ENCODE measurements at places on chromosomes 5 and 9.

DNA sequence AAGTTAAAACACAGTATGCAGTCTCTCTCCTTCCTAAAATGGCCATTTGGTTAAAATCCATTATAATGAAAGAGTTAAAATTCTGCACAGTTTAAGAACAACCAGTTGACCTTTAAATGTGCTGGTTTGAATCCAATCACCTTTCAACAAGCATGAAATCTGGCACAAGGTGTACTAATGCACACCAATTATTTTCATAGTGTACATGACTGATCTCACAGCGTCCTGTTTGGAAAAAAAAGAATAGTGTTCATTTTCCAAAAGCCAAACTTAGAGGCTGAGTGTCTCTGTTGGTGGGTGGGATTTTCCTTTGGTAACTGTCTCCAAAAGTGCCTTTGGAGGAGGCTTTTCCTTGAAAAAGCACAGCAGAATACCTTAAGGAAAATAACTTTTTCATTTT lies 180.6 kb downstream of the DEPDC1B start:
- DNase-seq: no peak

DNA sequence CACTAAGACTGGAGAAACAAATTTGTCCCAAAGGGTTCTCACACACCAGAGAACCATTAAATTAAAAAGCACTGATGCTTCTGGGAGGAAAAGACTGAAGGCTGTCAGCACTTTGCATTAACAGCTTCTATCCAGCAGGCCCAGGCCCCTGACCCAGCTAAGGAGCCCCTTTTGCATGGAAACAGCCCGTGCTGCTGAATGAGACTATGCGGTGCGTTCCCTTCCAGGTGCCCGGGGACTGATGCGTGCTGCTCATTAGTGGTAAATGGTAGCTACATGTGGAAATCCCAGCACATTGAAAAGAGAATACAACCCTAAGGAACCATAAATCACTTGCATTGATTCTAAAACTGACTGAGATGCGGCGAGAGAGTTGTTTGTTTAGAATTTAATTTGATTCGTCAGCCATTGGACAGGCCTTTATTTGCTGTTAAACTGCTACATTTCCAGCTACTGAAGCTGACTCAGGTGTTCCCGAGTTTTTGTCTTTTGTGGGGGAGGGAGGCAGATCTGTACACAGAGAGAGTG lies 351.0 kb upstream of the SLC24A2 start:
- no peak for DNase-seq

GRCh38 chr9:101904845-101905244 lies 166.4 kb upstream of the GRIN3A start:
- DNase-seq: no peak

DNA sequence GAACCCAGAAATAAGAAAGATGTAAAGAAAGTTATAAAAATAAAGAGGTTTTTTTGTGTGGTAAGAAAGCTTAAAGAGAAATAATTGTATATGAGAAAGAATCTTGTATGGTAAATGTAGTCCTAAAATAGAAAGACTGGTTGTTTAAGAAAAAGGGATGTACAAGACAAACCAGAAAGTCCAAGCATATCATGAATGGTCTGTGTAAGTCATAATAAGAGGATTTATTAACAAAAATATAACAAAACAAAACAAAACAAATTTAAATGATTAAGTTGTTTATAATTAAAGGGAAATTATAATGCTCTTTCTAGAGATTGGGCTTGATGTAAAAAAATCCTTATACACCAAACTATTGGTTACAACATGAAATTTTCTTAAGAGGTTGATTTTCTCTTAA lies 590.4 kb upstream of the PTGER4 start:
- DNase-seq: no peak

- no peak for DNase-seq
Measured at GRCh38 chr5:95392593-95393182, 1.5 kb downstream of the FAM81B start.

GRCh38 chr5:9801908-9802307 lies 171.8 kb upstream of the TAS2R1 start:
- DNase-seq: no peak

DNA sequence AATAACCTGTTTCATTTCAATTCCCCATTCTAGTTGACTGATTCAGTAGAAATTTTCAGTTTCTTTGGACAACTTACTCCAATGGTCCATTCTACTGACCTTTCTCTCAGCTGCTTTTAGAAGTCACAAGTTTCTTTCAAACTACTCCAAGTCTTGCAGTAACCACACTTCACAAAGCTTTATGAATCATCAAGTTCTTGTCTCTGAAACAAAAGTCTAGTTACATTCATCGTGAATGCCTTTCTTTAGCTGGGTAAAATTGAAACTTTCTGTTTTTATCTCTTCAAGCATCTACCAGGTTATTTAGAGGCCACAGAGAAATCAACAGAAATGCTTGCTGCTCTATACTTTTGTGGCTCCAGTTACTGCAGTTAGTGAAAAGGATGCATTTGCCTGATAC lies 405.4 kb downstream of the TMEM232 start:
- no peak for DNase-seq

DNA sequence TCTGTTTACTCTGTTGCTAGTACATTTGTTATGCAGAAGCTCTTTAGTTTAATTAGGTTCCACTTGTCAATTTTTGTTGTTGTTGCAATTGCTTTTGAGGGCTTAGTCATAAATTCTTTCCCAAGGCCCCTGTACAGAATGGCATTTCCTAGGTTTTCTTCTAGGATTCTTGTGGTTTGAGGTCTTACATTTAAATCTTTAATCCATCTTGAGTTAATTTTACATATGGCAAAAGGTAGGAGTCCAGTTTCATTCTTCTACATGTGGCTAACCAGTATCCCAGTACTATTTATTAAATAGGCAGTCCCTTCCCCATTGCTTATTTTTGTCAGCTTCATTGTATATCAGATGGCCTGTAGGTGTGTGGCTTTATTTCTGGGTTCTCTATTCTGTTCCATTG lies 792.4 kb downstream of the PTPRD start:
- no peak for DNase-seq

DNA sequence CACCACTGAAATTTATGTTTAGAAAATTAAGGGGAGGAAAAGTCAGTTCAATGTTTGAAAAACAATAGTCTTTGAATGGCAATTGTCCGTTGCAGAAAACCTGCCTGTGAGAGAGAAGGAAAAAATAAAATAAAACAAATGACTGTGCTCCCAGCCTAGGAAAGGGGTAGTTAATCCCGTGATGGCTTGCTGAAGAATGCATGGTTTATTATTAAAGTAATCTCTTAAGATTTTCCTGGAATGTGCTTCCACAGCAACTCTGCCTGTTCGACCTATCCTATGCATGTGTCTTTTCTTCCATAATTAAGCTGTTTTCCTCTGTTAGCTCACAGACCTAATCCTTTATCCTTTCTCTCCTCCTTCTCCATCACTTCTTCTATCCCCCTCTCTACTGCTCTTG lies 2.4 kb upstream of the DAB2 start:
- DNase-seq: no peak

GRCh38 chr5:119187776-119188529 lies 117.1 kb downstream of the DMXL1 start:
- DNase-seq: no peak

DNA sequence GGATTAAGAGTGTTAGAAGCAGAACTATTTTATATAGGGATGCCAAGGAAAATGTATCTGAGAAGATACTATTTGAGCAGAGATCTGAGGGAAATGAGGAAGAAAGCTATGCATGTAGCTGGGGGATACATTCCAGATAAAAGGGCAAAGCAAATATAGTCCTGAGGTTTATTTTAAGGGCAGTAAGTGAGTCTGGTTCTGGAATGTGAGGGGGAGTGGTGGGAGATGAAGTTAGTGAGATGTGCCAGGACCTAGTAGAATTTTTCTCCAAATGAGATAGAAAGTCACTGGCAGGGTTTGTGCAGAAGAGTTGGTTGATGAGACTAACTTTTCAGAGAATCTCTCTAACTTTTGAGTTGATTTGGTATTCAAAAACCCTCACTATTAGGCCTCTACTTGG lies 374.7 kb downstream of the ADGRV1 start:
- DNase-seq: no peak
